ENCODE measurements at places on chromosomes 2 and 18.

DNA sequence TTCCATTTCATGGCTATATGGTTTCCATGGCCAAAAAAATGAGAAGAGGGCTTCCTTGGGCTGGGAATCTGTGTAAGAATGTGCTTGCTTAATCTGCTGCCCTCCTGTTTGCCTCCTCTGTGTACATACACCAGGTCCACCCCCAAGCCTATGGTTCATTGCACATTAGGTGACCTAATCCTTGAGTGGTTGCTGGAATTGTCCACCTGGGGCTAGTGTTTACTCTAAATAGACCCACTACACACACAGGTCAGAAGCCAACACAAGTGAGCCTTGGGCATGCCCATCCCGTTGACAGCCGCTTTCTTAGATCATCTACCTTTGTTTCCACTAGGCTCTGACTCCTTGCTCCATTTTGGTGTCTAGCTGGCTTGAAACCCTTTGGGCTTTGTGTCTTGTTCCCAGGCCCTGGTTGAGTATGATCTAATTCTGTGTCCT lies 59.2 kb upstream of the ATL2 start:
- peak; percentile 52 for DNase-seq

- no peak for DNase-seq
Observed at GRCh38 chr18:45865466-45865865, 40.0 kb downstream of the SIGLEC15 start.

DNA sequence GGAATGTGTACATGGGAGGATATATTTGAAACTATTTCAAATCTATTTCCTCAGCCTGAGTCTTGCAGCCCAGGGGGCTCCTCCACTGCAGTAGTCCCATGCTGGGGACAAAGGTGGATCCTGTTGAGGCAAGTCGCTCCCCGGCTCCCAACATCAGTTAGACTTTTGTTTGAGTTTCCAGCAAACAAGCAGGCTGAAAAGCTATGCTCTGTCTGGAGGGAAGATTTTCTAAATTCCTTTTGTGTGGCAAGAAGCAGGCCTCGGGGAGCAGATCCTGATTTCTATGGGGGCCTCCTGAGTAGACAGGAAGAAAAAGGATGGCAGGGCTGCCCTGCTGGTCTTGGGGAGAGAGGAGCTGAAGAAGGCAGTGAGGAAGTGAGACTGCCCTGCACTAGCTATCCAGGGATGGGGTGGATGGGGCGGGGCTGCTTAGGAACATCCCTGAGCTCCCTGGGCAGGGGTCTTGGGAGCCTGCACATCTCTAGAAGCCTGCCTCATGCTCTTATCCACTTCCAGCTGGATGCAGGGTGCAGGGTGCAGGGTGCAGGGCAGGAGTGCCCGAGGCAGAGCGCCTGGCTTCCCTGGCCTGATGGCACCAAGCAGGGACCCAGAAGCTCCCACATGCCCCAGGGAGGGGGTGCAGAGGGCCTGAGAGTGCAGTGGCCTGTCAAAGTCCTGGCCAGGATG lies 6.0 kb upstream of the CIB4 start:
- no peak for DNase-seq

- no peak for DNase-seq
Observed at GRCh38 chr2:11103984-11104793, 51.1 kb upstream of the SLC66A3 start.

DNA sequence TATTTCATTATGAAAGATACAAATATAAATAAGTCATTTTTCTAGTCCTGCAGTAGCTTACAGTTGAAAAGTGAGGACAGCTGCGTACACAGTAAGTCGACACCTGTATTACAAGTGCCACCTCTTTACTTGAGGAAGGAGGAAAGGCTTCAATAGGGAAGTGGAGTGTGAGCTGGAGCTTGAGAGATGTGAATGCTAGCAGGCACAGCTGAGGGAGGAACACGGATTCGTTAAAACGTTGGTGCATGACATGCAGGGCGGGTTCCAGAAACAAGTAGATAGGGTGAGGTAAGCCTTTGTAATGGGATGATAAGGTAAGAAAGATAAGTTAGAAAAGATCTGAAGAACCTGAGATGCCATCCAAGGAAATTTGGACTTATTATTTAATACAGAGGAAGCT lies 98.1 kb upstream of the CSRNP3 start:
- DNase-seq, result no peak

GRCh38 chr18:31301201-31301655 lies 16.7 kb upstream of the DSG1 start:
- DNase-seq, result no peak

- DNase-seq, result no peak
Observed at GRCh38 chr2:23542230-23542789, 157.3 kb downstream of the KLHL29 start.

DNA sequence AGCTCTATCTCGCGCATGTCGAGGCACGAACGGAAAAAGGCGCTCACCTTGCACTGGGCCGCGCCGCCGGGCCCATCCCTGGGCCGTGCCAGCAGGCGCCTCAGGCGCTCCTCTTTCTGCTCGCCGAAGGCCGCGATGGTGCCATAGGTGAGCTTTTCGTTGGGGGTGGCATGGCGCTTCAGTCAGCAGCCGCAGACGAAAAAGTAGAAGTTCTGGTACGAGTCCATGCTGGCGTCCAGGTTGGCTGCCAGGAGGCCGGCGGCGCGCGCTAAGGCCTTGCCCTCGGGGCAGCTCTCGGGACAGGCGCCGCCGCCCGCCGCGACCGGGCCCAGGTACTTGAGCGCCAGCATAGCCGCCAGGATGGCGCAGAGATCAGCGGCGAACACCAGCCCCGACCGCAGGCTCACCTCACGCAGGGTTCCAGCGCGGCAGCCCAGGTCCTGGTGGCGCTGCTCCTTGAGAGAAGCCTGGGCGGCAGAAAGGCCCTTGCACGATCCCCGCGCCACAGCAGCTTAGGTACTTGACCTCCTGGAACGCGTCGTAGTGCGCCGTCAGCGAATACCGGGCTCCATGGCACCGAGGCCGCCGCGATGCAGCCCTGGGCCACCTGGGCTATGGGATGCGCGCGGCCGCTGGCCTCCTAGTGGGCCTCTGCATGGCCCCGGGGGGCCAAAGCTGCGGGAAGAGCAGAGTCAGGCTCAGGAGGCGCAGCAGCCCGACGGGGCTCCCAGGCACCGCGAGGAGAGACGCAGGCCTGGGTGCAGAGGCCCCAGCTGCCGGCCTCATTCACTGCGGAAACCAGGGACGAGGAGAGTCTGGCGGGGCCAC lies 12.8 kb downstream of the ALPG start:
- no peak for DNase-seq

DNA sequence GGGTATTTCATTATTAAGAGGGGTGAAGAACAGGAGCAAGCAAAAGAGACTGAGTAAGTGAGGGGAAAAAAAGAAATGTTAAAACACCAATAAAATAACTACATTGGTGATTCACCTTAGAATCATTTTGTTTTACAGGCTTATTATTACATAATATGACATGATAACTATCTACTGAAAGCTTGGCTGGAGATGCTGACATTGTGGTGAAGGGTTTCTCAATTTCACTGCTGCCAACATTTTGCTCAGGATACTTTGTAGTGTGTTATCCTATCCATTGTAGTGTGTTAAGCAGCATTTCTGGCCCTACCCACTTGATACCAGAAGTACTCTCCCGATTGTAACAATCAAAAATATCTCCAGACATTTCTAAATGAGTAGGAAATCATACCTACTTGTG lies 1564.6 kb upstream of the NXPH2 start:
- DNase-seq, result no peak

GRCh38 chr18:57230861-57231585 lies 84.1 kb downstream of the BOD1L2 start:
- no peak for DNase-seq

GRCh38 chr18:811892-812375 lies at the start of gene YES1:
TSS of gene YES1 (minus strand) at chr18:812242. CDS start at chr18:756827, 55,415 bp downstream.
- no peak for DNase-seq

DNA sequence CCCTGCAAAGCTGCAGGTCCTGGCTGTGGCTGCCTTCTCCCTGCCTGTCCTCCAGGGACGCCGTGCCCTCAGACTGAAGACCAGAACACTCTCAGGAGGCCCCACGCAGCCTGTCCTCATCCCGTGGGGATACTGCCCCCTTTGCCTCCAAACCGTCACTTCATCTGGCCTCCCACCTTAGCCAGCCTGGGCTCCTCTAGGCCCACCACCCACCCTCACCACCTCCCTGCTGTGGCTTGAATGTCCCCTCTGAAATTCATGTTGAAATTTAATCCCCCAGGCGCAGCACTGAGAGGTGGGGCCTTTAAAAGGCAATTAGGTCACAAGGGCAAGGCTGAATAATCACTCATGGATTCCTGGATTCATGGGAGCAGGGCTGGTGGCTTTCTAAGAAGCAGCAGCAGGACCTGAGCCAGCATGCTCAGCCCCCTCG lies 198.2 kb downstream of the SEPTIN10 start:
- no peak for DNase-seq

- DNase-seq, result no peak
Observed at GRCh38 chr2:201949181-201949926, 84.3 kb upstream of the FZD7 start.

- no peak for DNase-seq
Observed at GRCh38 chr18:55625901-55626300, 37.9 kb upstream of the TCF4 start.

GRCh38 chr2:7017671-7018281 lies 100.6 kb downstream of the RNF144A start:
- DNase-seq, result no peak

DNA sequence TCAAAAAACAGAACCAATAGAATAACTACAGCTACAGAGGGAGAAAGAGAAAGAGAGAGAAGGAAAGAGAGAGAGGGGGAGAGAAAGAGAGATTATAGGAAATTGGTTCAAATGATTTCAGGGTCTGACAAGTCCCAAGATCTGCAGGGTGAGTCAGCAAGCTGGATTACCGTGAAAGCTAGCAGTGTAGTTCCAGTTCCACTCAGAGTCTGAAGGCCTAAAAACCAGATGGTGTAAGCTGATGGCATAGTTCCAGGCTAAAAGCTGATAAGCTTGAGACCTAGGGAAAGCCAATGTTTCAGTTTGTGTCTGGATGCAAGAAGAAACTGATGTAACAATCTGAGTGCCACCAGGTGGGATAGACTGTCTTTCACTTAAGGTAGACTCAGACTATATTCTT lies 397.7 kb downstream of the TRIB2 start:
- DNase-seq, result no peak

DNA sequence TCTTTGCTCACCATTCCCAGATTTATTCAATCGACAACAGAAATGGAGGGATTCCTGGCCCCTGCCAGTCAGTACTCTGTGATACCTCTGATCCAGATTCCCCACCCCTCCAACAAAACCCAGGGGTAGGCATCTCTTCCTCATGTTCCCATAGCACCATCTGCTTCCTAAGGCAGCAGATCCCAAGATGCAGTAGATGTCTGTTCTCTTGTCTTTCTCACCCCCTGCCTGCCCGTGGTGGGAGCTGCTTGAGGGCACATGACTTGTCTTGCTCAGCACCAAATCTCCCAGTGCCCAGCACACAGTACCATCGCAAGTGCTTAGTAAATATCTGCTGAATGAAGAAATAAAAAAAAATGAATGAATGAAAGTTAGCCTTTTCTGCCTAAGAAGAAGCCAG lies 98.2 kb downstream of the ZBTB7C start:
- no peak for DNase-seq

- DNase-seq, result no peak
Observed at GRCh38 chr2:187403568-187404260, 44.3 kb downstream of the CALCRL start.

- DNase-seq, result no peak
Observed at GRCh38 chr2:29382486-29382885, 267.3 kb downstream of the CLIP4 start.

DNA sequence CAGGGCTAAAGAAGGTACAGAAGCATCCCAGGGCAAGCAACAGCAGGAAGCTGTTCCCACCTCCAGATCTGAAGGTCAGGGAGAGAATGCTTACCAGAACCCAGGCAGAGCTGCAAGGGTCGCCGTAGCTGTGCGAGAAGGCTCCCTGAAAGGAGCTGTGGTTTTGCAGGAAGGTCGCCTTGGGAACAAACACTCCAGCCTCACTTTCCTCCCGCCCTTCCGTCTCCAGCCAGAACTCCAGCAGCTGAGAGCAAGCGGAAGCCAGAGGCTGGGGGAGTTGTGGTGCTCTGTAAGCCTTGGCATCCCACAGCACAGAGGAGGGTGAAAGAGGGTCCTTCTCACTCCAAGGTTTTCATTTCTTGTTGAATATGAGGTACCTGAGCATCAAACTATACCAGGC lies 18.3 kb upstream of the ICOS start:
- DNase-seq, result no peak
